ENCODE measurements at places on chromosomes 6 and 20.

- no peak for DNase-seq
Observed at GRCh38 chr20:40855269-40855668, 166.2 kb upstream of the MAFB start.

GRCh38 chr6:40359808-40360207, 227.4 kb downstream of the LRFN2 start:
- no peak for DNase-seq

DNA sequence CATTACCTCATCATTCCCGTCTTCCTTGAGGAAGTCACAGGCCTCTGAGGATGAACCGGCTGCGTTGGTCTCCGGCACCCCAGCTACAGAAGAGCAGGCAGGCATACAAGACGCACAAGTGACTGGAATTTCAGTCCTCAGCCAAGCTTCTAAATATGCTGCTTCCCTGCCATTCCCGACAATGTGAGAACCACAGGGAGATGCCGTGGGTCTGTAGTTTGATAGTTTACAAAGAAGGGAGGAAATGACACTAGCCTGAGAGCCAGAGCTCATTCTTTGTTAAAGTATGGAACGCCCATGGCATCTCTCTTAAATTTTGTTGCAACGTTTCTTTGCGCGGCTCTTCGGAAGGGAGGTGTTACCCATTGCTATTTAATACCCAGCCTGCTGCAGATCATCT, 25.7 kb downstream of the HEBP2 start:
- no peak for DNase-seq

GRCh38 chr20:24761220-24762065, 187.6 kb upstream of the CST7 start:
- DNase-seq = no peak

GRCh38 chr6:87742106-87742505, 40.1 kb upstream of the AKIRIN2 start:
- no peak for DNase-seq

- no peak for DNase-seq
Observed at GRCh38 chr6:89936177-89936576, 41.9 kb downstream of the GJA10 start.

DNA sequence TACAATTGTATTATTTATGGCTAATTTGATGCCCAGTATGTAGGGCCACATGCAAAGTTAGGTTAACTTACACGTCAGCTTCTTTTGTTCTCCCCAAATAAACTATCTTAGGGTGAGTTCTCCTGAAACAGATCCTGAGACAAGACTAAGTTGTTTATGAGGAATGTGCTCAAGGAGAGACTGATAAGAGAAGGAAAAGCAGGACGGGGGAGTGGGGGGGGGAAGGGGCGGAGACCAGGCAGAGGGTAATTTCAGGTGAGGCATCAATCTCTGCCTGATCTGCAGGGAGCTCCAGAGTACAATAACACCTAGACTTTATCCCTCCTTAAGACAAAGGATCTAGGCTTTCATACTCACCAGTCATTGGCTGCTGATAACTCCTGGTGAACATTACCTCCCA, 220.6 kb upstream of the BTBD3 start:
- DNase-seq = no peak

DNA sequence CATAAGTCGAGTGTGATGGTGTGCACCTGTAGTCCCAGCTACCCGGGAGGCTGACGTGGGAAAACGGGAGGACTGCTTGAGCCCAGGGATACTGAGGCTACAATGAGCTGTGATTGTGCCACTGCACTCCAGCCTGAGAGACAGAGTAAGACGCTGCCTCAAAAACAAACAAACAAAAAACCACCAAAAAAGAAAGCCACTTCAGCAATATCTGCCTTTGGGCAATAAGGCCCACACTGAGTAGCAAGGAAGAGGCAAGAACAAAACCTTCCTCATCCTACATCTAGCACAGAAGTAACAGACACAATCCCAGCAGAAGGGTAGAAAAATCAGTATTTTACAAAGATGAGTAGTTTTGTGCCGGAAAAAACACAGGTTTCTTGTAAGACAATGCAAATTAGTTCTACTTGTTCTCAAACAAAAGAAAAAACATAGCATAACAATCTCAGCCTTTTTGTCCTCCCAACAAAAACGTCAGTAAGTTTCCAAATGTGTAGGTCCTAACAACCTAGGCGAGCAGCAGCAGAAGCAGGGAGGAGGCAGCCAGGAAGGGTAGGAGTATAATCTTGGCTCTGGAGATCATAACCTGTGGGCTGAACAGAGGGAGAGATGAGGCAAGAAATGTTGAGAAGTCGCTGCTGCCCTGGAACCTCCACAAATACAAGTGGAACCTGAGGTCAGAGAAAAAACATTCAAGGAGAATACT, 5.7 kb downstream of the PPP1R10 start:
- no peak for DNase-seq

GRCh38 chr20:25197183-25197869, 1.8 kb downstream of the ENTPD6 start:
- DNase-seq = no peak

GRCh38 chr6:93087606-93088005, 331.8 kb downstream of the EPHA7 start:
- no peak for DNase-seq

DNA sequence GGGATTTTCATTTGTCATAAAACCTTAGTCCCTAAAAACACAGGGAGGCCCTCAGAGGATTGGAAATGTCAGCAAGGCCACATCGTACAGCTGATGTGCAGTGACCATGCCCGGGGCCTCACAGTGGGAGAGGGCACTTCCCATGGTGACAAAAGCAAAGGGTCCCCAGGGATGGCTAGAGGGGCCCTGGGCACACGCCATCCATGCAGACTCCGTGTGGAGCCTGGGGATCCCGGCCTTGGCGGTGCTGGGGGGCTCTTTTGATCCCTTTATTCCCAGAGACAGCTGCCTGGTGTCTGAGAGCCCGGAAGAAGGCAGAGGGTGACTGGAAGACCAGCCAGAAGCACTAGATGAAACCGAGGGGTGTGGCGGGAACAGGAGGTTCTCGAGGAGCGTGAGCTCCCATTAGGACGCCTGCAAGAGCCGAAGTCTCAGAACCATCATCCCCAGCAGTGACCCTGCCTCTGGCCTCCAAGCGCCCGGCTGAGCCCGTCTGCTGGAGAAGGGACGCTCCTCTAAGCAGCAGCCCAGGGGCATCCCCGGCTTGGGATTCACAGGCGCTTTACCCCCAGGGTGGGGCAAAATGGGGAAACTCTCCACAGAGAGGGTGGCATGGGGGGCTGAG, 49.1 kb upstream of the FRMD1 start:
- no peak for DNase-seq

- no peak for DNase-seq
Observed at GRCh38 chr6:138038142-138038870, 68.9 kb downstream of the PERP start.

DNA sequence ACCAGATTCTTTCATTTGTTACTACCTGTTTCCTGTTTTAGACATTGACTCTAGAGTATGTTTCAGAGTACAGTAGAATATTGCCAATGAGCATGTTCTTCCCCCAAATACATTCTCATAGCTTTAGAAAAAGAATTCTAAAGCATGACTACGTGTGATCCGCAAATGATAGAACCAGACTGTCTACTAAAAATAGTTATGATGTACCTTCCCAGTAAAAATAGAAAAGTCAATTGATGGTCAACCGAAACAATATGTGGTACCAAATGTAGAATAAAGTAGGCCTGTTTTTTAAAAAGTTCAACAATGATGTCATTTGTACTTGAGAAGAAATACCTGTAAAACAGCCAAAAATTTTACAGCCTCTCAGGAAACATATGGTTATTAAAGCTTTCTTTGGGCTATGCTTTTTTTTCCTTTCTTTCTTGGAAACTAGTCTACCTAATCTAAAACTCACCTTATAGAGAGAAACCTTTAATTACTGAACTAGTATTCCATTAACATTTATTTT, 130.1 kb upstream of the MTHFD1L start:
- no peak for DNase-seq

DNA sequence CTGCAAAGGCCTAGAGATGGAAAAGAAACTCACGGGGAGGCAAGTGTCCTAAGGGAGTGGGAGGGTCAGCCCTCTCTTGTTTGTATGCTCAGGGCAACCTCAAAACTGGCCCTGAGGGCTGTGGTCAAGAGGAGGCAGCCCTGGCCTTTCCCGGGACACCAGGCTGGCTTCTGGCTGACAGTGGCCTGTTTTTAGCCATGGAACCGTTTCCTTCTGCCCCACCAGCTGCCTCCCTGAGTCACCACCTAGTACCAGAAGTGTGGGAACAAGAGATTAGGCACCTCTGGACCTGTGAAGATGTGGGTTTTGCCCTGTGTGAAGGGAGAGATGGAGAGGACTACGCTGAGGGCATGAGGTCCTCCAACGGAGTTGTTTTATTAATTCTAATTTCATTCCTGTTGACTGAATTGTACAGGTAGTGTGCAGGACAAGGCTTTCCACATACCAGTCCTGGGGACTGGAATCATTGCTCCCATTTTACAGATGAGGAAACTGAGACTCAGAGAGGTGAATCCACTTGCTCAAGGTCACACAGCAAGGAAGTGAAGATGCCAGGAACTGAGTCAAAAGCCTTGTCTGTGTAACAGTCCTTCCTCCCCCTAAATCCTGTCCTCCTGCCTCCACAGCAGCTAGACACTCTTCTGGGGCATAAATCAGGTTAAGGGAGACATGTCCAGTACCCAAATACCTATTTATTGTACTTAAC, 5.5 kb downstream of the FOXS1 start:
- DNase-seq = no peak

DNA sequence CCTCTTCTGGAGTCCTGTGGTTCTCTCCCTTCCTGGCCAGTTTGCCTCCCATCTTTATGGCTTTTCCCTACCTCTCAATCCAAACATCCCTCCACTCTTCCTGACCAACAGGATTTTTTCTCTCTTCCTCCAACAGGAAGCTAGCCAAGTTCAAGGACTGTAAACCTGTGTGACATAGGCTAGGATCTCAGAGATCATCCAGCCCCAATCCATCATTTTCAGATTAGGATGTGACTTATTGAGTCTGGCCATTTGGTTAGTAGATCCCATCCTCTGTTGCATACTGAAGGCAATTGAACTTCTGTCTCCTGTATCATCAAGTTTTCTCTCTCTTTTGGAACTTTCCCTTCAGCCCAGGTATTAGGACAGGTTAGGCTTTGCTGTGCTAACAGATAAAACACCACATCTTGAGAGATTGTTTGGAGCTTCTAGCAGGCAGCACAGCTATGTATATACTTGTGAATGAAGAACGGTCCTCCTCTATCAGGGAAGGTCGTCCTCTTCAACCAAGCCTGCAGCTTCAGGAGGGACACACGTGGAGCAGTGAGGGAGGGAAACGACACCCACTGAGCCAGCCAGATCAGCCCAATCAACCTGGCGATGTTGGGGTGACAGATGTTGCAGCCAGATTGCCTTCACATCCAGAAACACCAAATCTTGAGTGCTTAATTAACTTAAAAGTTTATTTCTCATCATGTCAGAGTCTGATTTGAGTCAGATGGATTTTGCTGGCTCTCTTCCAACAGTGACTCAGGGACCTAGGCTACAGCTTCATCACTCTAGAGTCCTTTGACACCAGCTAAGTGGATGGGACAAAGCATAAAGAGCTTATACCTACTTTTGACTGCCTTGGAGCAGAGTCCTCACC, 106.8 kb downstream of the GJA10 start:
- DNase-seq = no peak

DNA sequence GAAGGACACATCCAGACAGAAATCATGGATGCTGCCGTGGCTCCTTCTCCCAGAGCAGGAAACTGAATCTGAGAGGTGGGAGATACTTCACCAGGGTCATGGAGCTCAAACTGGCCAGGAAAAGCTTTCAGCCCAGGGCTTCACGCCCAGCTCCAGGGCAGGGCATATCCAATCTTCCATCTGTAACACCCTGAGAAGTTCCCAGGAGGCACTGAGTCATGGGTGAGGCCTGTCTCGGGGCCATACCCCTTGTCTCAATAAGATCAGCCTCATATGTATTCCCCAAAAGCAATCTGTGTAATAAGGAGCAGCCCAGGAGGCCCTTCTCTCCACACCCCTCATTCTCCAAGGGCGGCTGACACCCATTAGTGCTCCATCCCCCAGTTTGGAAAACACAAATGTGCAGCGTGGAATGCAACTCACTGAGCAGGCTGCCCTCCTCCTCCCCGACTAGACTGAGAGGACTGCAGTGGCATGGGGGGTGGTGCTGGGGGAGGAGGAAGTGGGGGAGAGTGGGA, 439.3 kb upstream of the SULF2 start:
- DNase-seq = no peak
